ENCODE measurements at places on chromosomes 3 and 15.
A peak's percentile ranks its signal among the peaks of the same experiment; 100 is the strongest.

- DNase-seq, result no peak
These were observed 84.8 kb downstream of the TLE3 start for GRCh38 chr15:70012895-70013294.

DNA sequence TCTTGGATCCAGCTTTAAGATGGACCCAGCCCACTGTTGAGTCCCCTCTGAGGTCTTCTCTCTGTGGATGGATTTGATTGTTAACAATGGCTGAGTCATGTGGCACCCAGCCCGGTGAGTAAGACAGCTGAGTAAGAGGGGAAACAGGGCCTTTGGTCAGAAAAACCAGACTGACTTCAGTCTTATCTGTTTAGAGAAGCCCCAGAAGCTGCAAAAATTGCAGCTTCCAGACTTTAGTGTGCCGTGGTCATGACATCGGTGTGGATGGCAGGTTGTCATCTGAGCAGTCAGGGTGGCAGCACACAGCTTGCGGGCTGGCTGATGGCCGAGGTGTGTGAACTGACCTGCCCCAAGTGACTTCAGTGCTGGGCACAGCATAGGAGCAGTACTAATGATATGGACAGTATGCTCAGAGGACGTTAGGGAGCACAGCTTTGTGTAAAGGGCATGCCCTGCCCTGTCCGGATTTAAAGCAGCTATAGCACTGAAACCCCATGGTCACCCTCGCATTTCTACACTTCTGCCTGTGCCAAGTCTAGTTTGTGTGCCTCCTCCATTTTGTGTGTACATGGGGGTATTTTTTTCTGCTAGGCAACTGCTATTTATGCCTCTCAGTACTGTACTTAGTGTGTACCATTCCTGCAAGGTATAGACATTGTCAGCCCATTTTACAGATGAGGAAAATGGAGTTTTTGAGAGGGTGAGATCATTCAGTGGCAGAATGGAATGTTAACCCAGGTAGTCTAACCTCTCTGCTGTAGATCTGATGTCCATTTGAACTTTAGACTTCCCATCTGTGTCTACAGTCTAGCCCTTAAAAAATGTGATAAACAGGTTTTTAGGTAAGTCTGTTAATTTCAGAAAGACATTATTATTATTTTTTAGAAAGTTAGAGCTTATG lies 44.4 kb downstream of the FLNB start:
- DNase-seq, result no peak

GRCh38 chr15:25060472-25060803 lies 105.7 kb downstream of the SNRPN start:
- no peak for DNase-seq

DNA sequence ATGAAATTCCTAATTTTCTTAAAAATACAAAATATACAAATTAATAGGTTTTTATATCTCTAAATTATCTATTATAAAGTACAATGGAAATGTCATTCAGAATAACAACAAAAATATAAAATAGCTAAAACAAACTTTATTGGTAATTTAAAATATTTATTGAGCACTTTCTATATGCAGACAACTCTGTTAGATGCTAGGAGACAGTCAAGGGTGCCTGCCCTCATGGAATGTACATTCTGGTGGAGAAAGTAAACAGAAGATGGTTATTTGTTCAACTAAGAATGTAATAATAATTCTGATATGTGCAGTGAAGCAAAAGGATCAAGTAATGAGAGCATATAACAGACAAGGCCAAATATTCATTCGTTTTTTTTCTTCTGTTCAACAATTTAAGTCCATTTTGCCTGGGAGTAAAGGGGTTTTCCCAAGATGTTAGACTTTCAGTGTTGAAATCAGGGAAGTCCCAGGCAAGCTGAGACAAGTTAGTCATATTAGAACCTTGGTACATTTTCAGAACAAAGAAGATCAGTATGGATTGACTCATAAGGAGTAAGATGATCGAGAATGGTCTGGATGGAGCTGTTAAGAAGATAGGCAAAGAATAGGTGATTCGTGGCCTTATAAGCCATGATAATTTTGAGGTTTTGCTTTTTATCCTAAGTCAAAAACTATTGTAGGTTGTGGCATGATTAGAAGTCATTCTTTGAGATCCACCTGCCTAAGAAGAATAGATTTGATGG lies 150.2 kb upstream of the MLF1 start:
- DNase-seq, result no peak

GRCh38 chr3:184808021-184808420 lies 3.9 kb upstream of the VPS8 start:
- no peak for DNase-seq

- DNase-seq, result no peak
These were observed 29.8 kb upstream of the FAM98B start for GRCh38 chr15:38424101-38424552.

DNA sequence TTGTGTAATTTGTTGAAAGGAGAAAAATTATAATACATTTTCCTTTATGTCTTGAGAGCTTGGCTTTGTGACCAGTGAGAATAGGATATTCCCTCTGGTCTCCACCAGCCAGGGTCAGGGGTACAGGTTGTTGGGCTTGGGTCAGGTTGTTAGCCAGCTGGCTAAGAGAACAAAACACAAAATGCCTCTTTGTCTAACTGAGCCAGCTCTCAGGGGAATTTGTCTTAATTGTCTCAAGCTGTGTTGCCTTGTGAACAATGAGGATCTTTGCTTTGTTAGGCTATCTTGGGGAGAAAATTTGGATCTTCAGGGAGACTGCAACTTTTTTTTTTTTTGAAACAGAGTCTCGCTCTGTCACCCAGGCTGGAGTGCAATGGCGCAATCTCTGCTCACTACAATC lies 17.7 kb upstream of the GK5 start:
- DNase-seq, result no peak

GRCh38 chr3:126472277-126473006 lies 3.2 kb downstream of the ZXDC start:
- peak; percentile 99 for DNase-seq

DNA sequence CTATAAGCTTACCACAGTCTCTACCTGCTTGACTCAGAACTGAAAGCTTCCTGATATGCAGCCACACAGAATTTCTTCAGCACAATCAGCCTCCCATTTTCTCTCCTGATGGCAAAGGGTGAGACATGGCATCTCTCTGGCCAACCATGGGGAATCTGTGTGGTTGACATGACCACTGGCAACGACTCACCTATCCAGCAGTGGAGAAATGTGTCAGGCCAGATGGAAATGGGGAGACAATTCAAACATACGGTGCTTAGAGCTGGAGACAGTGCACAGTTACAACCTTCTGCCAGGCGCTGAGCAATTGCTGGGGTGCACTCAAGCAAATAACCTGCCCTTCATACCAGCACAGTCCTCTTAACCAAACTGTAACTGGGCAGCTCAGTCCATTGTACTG lies 3.6 kb downstream of the ZNF385D start:
- DNase-seq, result no peak

DNA sequence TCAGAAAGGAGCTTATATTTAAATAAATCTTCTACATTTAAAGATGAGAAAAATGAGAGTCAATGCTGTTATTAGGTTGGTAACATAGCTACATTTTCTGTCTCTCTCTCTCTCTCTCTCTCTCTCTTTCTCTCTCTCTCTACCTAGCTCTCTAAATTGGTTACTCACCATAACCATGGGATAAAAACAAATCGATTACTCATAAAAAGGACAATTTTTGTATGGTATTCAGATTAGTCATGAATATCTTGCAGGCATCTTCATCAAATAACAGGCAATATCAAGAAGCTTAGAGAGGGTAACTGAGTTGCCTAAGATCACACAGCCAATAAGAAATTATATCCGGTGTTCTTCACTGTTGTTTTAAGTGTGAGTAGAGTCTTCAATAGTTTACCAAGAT lies 81.8 kb upstream of the ALCAM start:
- DNase-seq, result no peak

- no peak for DNase-seq
These were observed 84.1 kb upstream of the PRR23E start for GRCh38 chr3:127108796-127109195.

DNA sequence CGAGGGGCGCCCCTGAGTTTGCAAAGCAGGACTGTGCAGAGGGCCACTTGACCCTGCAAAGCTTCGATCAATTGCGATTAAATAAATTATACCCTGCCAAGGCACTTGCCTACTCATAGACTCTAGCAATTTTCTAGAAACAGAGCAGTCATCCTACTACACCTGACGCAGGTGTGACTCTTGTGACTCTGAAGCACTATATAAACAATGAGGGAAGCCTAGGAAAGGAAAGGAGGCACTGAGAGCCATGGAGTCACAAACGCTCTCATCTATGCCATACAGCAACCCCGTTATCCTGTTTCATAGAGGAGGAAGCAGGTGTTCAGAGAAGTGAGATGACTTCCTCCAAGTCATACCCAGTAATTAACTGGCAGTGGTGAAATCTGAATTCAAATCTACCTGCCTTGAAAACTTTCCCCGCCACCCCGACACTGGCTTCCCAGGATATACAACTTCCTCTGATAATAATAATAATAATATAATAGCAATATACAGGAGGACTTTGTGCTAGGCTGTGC lies 14.4 kb downstream of the ARHGEF3 start:
- DNase-seq, result no peak

DNA sequence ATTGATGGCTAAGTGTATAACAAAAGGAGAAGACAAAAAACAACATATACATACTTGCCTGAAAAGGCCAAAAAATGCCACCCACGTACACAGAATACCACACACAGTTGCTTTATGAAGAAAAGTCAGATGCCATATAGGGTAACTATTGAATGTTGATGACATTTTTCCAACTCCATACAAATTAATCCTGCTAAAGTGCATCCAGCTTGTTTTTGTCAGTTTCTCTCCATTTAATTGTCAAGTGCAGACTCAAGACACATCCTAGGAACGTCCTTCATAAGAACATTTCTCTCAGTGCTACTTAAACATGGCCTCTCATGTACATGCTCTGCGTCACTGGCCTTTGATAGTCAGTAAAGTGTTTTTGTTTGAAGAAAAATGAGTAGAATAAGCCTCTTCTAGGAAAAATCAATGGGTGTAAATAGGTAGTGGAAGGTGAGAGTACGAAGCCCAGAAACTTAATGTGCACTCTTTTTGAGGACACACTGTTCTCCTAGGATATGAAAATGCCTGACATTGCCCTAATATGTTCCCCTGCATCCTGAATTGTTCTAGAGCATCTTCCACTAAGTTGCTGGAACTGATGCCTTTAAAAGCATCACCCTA lies 267.4 kb upstream of the ATP11B start:
- no peak for DNase-seq

- no peak for DNase-seq
These were observed 49.6 kb downstream of the SPSB4 start for GRCh38 chr3:141100531-141101320.

DNA sequence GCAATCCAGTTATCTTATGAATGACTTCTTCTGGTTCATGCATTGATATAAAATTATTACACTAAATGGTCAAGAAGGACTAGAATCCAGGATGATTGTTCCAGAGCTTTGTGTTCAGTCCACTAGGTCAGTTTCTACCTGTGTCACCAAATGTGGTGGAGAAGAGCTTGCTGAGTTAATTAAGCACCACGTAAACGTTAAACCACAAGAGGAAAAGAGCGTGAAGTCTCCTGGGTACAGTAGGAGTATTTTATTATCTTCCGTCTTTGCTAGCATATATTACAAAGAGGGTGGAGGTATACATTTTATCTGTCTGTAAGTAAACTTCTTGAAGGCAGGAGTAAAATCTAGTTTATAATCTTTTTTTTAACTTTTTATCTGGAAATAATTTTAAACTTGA lies 23.5 kb downstream of the CHP1 start:
- DNase-seq, result no peak

DNA sequence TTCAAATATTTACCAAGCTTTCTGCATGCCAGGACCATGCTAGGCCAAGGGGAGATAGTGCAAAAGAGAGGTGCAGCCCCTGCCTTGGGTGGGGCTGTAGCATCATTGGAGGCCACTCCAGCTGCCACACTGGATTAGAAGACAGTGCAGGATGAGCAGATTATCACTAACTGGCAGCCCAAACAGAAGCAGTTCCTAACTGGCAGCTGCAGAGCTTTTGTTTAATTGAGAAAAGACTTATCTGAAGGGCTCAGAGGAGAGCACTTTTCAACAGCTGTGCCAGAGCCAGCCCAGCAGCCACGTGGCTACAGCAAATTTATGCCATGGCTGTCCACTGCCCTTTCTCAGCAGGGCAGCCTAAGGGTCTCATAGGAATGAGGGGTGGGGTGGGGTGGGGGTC lies 13.5 kb upstream of the ACSBG1 start:
- no peak for DNase-seq

- no peak for DNase-seq
These were observed 160.4 kb downstream of the CHL1 start for GRCh38 chr3:356952-357351.

DNA sequence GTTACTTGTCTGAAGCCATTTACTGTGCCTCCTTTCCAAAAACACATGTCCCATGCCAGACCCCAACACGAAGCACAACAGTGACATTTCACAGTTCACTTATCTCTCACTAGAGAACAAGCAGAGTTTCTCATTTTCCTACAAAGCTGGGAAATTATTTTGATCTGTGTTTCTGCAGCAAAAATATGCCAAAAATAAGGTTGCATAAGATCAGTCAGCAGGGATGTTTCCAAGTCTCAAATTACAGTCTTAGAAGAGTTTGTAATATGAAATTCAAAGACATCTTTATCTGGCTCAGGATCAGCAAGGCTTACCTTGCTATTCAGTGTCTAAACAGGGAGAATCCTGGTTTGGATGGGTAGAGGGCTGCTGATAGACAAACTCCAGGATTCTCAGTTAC lies 75.5 kb downstream of the GJD2 start:
- no peak for DNase-seq

- no peak for DNase-seq
These were observed 2.5 kb upstream of the ANKRD28 start for GRCh38 chr3:15800327-15800726.

- peak; percentile 52 for DNase-seq
These were observed 413.6 kb downstream of the ROBO1 start for GRCh38 chr3:79354179-79354688.

- no peak for DNase-seq
These were observed 165.0 kb upstream of the SUCLG2 start for GRCh38 chr3:67819447-67819846.

GRCh38 chr3:54888873-54889272 lies 39.0 kb downstream of the LRTM1 start:
- no peak for DNase-seq

DNA sequence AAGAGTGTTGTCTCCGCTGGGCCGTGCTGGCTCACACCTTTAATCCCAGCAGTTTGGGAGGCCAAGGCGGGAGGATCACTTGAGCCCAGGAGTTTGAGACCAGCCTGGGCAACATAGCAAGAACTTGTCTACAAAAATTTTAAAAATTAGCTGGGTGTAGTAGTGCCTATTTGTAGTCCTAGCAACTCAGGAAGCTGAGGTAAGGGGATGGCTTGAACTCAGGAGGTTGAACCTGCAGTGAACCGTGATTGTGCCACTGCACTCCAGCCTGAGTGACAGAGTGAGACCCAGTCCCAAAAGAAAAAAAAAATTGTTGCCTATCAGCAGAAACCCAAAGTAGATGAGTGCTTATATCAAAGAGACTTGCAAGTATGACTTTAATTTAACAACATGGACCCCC lies 12.7 kb upstream of the AKAP13 start:
- DNase-seq, result no peak

DNA sequence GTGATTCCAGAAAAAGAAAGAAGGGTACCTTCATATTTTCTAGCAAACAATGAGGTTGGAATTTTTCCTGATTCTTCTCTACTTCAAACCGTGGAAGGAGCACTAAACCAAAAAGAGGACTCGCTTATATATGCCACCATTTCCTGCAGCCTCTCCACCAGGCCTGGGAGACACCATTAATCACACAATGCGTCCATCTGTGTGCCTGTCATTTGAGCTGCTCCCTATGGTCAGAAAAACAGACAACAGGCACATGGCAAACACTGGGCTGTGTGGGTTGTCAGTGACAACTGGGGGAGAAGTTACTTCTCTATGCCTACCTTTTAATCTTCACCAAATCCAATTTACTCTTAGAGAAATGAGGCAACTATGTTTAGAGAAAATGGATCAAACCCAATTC lies 71.9 kb downstream of the NR2F2 start:
- DNase-seq, result no peak
